ENCODE measurements at places on chromosomes 2 and 18. TPM values are rescaled to one million over a fixed set of nuclear protein-coding genes. Genes with fewer than 3 reads are reported as not detected.

The HNMT gene
- total RNA-seq: 83.2 TPM

The LYPD1 gene
- total RNA-seq: not detected

The TTLL4 gene
- 63.8 TPM for total RNA-seq

DNA sequence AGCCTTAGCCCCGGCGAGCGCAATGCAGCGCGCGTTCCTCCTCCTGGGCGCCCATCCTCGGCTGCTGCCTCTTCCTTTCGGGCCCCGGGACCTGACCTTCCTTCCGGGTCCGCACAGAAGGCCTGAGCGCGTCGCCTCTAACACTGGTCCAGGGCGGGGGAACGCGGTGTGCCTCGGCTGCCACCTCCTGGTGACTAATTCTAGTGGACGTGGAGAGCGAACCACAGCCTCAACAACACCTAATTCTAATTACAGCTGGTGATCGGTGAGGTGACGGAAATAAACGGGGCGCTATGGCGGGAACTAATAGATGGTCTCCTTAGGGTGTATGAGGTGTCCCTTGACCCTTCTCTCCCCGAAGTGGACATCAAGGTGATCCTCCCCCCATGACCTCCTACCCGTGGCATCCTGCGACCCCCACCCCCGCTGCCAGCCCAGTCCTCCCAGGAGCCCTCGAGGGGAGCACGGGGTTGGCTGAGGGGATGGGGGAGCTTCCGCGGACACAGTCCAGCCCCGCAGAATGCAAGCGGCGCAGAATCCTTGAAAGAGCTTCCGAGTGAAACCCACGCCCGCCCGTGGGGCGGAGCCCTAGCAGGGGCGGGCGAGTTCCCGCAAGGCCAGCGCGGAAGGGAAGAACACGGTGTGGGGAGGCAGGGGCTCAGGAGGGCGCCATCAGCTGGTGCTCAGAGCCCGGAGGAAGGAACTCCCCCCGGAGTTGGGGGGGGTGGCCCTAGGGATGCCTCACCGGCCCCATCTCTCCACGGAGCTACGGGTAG lies 12.8 kb upstream of the HMSD start:
- peaks cover 4% of the 10 kb centered on the region for H3K27me3 ChIP-seq
- peak; percentile 61 for DNase-seq
- H3K36me3 ChIP-seq: no peaks in the 10 kb centered on the region
- peak overlapping the region; percentile 35 for H3K4me3 ChIP-seq
- H3K4me1 ChIP-seq: no peaks in the 10 kb centered on the region
- no peak overlapping the region for H3K27ac ChIP-seq

DNA sequence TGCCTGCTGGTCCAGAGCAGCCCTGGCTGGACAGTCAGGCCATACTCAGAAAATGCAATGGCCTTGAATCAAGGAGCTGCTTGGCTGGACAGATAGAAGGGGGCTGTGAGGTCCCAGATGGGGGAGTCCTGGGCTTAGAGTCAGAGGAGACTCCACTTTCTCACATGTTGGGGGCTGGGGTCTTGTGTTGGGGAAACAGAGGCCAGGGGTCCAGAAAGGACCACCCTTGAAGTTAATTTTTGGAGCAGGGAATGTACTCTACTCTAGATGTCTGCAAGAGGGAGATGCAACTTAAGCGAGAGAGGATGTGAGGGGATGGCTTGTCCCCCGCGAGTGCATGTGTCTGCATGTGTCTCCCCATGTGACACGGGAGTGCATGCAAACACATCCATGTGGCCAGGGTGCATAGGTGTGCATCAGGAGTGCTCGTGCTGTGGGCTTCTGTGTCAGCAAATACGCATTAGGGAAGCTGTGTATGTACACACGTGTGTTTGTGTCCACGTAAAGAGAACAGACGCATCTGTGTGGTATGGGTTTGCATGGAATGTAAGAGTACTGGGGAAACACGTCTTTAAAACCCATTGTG lies 303.2 kb downstream of the MYCN start:
- H3K4me3 ChIP-seq: no peak overlapping the region
- H3K36me3 ChIP-seq: no peaks in the 10 kb centered on the region
- no peaks in the 10 kb centered on the region for H3K4me1 ChIP-seq

DNA sequence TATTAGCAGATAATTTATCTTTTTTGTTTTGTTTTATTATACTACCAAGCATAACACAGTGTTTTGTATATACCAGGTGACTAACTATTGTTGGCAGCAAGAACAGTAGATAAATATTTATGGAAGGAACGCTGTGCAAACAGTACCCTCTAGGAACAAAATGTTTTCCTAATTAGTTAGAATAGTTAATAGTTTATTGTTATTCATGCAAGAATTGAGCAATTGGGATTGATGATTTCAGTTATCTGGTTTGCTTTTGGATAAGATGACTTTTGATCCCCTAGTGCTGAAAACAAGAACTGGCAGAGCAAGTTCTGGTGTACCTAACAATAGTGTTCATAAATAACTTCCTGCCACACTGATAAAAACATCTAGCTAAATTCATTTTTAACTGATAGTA lies 323.3 kb downstream of the TGIF1 start:
- no peaks in the 10 kb centered on the region for H3K27me3 ChIP-seq
- DNase-seq: peak; percentile 23
- no peaks in the 10 kb centered on the region for H3K36me3 ChIP-seq
- H3K27ac ChIP-seq: peak overlapping the region; percentile 56

GRCh38 chr2:138794724-138795123 lies 14.5 kb upstream of the NXPH2 start:
- H3K27ac ChIP-seq: no peak overlapping the region
- DNase-seq: no peak
- no peak overlapping the region for H3K4me3 ChIP-seq
- no peaks in the 10 kb centered on the region for H3K36me3 ChIP-seq

- H3K36me3 ChIP-seq: no peaks in the 10 kb centered on the region
- no peaks in the 10 kb centered on the region for H3K27me3 ChIP-seq
- no peaks in the 10 kb centered on the region for H3K4me1 ChIP-seq
- DNase-seq: no peak
Observed at GRCh38 chr18:29078273-29078672, 901.3 kb upstream of the CDH2 start.

DNA sequence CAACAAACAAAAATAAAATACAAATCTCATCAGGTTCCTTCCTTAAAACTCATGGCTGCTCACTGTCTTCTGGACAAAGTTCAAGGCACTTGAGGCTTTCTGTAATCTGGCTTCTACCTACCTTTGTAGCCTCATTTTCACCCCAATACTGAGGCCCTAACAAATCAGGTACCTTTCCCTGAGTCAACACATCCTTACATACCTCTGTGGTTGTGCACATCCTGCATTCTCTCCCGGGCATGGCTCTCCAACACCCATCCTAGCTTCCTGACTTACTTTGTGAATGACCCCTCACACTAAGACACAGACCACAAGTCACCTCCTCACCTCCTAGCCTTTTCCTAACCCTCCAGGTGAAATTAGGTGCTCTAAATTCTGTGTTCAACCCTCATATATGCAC lies 190.9 kb downstream of the PID1 start:
- H3K36me3 ChIP-seq: no peaks in the 10 kb centered on the region
- H3K27me3 ChIP-seq: no peaks in the 10 kb centered on the region
- no peak for DNase-seq
- no peaks in the 10 kb centered on the region for H3K4me1 ChIP-seq
- no peak overlapping the region for H3K27ac ChIP-seq
- no peak overlapping the region for H3K4me3 ChIP-seq

GRCh38 chr2:157305723-157306110 lies 19.9 kb downstream of the ERMN start:
- H3K27me3 ChIP-seq: no peaks in the 10 kb centered on the region
- no peaks in the 10 kb centered on the region for H3K36me3 ChIP-seq
- no peak for DNase-seq
- no peak overlapping the region for H3K4me3 ChIP-seq
- H3K4me1 ChIP-seq: no peaks in the 10 kb centered on the region
- H3K27ac ChIP-seq: no peak overlapping the region

GRCh38 chr2:18430996-18431748 lies 129.3 kb downstream of the RDH14 start:
- H3K4me3 ChIP-seq: no peak overlapping the region
- no peaks in the 10 kb centered on the region for H3K27me3 ChIP-seq
- no peaks in the 10 kb centered on the region for H3K4me1 ChIP-seq
- no peak overlapping the region for H3K27ac ChIP-seq
- DNase-seq: no peak

- no peaks in the 10 kb centered on the region for H3K36me3 ChIP-seq
- no peak overlapping the region for H3K4me3 ChIP-seq
- H3K27me3 ChIP-seq: no peaks in the 10 kb centered on the region
- H3K27ac ChIP-seq: no peak overlapping the region
- H3K4me1 ChIP-seq: no peaks in the 10 kb centered on the region
- no peak for DNase-seq
Observed at GRCh38 chr18:39990540-39990939, 1964.5 kb upstream of the PIK3C3 start.

All from prostate gland (tissue), 2 donors.